ENCODE measurements at places on chromosomes 1 and 21. TPM values are rescaled to one million over a fixed set of nuclear protein-coding genes. Genes with fewer than 3 reads are reported as not detected.
A peak's percentile ranks its signal among the peaks of the same experiment; 100 is the strongest.

Gene MROH7
- polyA plus RNA-seq: not detected

DNA sequence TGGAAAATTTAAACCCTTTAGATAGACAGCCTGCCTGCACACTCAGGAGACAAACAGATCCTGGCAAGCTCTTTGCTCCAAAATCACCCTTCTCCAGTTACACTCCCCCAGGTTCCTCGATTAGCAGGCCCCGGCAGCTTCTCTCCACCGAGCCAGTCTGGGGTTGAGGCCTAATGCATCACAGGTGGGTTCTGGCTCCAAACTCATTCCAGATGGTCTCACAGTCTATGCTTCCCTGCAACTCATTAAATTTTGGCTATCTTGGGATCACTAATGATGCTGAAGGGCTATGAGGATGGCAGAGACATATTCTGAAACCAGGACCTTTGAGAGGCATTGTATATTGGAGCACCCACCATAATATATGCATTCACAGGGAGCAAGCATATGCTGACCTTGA, 559.8 kb upstream of the USP24 start:
- H3K27me3 ChIP-seq: no peaks in the 10 kb centered on the region
- no peaks in the 10 kb centered on the region for H3K36me3 ChIP-seq
- DNase-seq: no peak
- no peaks in the 10 kb centered on the region for H3K4me1 ChIP-seq
- no peak overlapping the region for H3K27ac ChIP-seq
- no peak overlapping the region for H3K4me3 ChIP-seq

DNA sequence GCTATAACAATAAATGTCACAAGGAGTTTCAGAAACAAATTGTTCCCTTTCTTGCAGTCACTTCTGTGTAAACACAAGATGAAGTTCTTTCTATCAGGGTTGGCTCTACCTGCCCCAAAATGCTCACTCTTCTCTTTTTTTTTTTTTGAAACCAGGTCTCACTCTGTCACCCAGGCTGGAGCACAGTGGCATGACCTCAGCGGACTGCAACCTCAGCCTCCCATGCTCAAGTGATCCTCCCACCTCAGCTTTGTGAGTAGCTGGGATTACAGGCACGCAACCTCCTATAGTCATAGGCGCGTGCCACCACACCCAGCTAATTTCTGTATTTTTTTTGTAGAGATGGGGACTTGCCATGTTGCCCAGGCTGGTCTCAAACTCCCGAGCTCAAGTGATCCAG, 10.5 kb upstream of the CTNNBIP1 start:
- H3K36me3 ChIP-seq: no peaks in the 10 kb centered on the region
- H3K27ac ChIP-seq: no peak overlapping the region
- no peak for DNase-seq
- H3K27me3 ChIP-seq: no peaks in the 10 kb centered on the region
- H3K4me1 ChIP-seq: no peaks in the 10 kb centered on the region

Gene MAN1C1
- polyA plus RNA-seq: 10.4 TPM

DNA sequence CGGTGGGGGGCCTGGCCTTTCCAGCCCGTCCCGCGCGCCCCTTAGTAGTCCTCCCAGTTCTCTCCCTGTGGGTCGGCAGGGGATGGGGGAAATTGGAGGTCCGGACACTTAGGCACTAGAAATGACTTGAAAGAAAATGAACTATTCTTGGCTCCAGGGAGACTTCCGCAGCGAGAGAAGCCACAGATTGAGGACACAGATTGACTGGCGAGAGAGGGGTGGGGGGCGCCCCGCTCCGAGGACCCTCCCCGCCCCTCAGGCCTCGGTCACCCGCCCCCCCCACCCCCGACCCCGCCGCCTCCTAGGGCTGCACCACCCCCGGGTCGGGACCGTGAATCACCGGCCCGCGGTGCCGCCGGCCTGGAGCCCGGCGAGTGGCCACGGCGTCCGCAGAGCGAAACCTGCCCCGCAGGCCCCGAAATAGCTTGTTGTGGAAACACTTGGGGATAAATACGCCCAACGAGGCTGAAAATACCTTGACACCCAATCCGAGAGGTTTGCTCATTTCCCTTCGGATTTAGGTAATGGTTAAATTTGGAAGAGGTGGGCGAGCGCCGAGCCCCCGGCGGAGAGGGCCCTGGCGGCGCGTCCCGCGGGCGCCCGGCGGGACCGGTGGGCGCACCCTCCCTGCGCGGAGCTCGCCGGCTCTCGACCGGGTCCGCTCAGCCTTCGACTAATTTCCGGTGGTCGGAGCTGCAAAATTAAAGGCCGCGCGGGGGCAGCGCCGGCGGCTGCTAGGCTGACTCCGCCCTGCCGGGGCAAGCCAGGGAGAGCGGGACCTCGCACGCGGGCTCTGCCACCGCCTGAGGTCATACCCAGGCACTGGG, at the start of gene GFI1:
Gene GFI1, minus strand, starts transcription at position 675 of the 827 bp plus-strand sequence. CDS start 3,438 bp downstream, outside the sequence.
- peak within 1 kb of the TSS; percentile 92 for H3K4me3 ChIP-seq
- H3K27me3 ChIP-seq: no peaks in the 10 kb centered on the region
- H3K36me3 ChIP-seq: no peaks in the 10 kb centered on the region
- peaks cover 31% of the 10 kb centered on the region for H3K4me1 ChIP-seq
- peak within 1 kb of the TSS; percentile 52 for H3K27ac ChIP-seq

Gene RHEX
- polyA plus RNA-seq: not detected

Gene KCND3
- 0.05 TPM for polyA plus RNA-seq

DNA sequence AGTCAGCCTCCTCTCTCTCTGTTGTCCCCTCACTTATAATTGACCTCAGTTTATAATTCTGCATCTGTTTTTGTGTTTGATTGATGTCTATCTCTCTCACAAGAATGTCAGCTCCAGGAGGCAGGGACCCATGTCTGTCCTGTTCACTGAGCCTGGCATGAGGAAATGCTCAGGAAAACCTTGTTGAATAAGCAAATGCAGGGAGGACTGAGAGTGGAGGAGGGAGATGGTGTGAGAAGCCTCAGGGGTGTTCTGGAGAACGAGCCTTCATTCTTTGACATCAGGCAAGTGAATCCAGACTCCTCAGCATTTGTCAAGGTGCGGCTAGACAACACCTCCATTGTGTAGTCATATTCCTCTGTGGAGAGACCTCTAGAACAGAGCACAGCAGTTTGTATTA, 45.5 kb downstream of the MAN1C1 start:
- H3K27me3 ChIP-seq: no peaks in the 10 kb centered on the region
- DNase-seq: no peak
- no peak overlapping the region for H3K4me3 ChIP-seq
- no peaks in the 10 kb centered on the region for H3K36me3 ChIP-seq

DNA sequence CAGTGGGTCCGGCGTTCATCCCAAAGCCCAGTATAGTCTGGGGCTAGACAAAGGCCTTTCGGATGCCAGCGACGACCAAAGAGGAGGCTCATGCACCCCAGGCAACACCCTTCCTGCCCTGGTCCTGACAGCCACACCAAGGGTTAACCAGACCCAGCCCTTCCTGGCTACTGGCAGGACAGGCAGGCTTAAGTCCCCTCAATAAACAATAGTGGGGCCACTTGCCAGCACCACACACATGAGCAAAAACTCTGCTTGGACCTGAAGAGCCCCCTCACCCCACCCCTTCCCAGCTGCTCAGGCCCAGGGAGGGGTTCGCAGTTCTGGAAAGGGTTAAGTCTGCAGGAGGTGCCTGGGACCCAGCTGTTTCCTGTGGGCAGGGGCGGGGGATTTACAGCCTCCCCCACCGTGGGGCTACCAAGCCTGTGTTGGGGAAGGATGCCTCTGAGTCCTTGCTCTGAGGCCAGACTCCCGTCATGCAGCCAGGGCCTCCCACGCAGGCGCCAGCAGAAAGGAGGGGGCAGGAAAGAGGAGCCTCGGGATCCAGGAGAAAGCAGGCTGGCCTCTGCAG, 18.2 kb downstream of the PHLDA3 start:
- H3K36me3 ChIP-seq: no peaks in the 10 kb centered on the region
- no peaks in the 10 kb centered on the region for H3K27me3 ChIP-seq
- H3K4me1 ChIP-seq: peaks cover 6% of the 10 kb centered on the region
- DNase-seq: no peak
- H3K4me3 ChIP-seq: no peak overlapping the region

Gene MX1
- polyA plus RNA-seq: 80.6 TPM

DNA sequence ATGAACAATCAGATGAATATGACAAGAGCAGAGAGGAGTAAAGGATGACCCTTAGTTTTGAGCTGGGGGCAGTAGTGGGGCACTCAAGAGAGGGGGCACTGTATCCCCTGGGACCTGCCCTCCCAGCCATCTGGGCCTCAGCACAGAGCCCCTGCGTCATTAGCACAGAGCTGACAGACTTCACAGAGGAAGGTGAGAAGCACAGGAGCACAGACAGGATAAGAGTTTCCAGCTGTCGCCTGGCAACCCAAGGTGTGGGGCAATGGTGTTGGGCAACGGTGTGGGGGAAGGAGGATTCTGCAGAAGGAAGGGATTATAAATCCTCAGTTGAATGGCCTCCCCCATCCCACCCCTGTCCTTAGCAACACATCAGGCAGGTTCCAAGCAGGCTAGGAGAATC, 30.2 kb downstream of the RAB3B start:
- no peaks in the 10 kb centered on the region for H3K27me3 ChIP-seq
- no peak overlapping the region for H3K4me3 ChIP-seq
- no peaks in the 10 kb centered on the region for H3K4me1 ChIP-seq
- H3K27ac ChIP-seq: no peak overlapping the region

GRCh38 chr1:6207921-6208320, 2.0 kb downstream of the RNF207 start:
- H3K27ac ChIP-seq: no peak overlapping the region
- peaks cover 25% of the 10 kb centered on the region for H3K4me1 ChIP-seq
- H3K4me3 ChIP-seq: no peak overlapping the region
- DNase-seq: no peak
- no peaks in the 10 kb centered on the region for H3K36me3 ChIP-seq
- H3K27me3 ChIP-seq: no peaks in the 10 kb centered on the region

DNA sequence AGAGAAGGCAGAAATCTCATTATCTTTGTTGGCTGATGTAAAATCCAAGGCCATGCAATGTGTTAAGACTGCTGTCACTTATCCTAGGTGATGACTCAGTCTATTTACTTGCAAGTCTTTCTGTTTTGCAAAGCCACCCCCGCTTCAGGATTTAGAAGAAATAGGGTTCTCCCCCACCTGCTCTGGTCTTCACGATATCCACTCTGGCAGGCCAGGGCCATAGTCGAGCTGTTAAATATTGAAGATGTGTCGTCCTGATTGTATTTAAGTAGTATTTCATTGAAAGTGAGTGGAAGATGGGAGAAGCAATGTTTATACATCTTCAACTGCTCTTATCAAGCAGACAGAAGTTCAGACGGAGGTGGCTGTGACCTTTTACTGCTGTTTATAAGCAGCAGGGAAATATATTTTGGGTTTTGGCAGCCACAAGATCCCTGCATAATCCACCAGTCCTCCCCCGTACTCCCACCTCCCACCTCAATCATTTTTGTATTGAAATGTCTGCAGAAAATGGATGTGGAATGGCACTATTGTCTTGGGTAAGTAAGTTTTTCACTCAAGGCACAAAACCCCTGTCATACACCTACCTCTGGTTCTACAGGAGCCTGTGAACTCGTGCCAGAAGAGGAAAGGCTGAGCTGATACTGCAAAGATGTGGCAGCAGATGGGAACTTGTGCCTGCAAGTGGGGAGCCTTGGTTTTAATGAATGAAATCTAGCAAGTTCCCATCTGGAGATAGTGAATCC, 117.4 kb downstream of the MRPS6 start:
- no peaks in the 10 kb centered on the region for H3K36me3 ChIP-seq
- H3K4me1 ChIP-seq: no peaks in the 10 kb centered on the region
- H3K27me3 ChIP-seq: no peaks in the 10 kb centered on the region
- H3K27ac ChIP-seq: no peak overlapping the region

DNA sequence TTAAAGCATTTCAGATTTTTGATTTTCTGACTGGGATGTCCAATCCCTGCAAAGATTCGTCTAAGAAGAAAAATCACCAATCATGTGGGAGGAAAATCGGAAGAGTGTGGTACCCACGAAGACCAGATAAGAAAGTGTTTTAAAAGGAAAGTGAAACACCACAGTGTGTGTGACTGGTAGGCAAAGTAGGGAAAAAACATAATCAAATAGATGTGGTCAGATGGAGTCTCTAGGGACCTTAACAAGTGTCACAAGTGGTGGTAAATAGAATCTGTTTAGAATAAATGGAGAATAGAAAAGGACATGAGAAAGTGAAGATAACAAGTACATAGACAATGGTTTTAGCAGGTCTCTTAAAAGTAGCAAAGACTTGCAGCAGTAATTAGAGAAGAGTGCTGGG, 154.6 kb downstream of the SLC30A10 start:
- H3K4me1 ChIP-seq: no peaks in the 10 kb centered on the region
- no peaks in the 10 kb centered on the region for H3K36me3 ChIP-seq
- H3K27me3 ChIP-seq: no peaks in the 10 kb centered on the region
- no peak overlapping the region for H3K27ac ChIP-seq
- no peak overlapping the region for H3K4me3 ChIP-seq

GRCh38 chr1:55726994-55727393, 511.8 kb upstream of the USP24 start:
- no peaks in the 10 kb centered on the region for H3K27me3 ChIP-seq
- no peaks in the 10 kb centered on the region for H3K36me3 ChIP-seq
- H3K27ac ChIP-seq: no peak overlapping the region
- no peak for DNase-seq

GRCh38 chr1:84442256-84442655, 36.8 kb upstream of the RPF1 start:
- no peaks in the 10 kb centered on the region for H3K27me3 ChIP-seq
- H3K4me3 ChIP-seq: no peak overlapping the region
- H3K4me1 ChIP-seq: peaks cover 15% of the 10 kb centered on the region
- no peak overlapping the region for H3K27ac ChIP-seq

DNA sequence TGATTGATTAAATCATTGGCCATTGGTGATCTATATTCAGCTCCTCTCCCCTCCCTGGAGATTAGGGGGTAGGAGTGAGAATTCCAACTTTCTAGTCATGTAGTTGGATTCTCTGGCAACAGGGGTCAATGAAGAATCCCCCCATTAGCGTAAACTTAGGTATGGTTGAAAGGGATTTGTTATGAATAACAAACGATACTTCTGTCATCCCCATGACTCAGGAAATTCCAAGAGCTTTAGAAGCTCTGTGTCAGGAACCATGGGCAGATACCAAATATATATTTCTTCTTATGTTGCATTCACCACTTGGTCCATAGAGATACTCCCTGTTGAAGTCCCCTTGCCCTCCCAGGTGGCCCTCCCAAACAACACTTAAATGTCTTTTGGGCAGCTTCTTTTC, 124.5 kb downstream of the DNM3 start:
- no peaks in the 10 kb centered on the region for H3K27me3 ChIP-seq
- no peaks in the 10 kb centered on the region for H3K4me1 ChIP-seq
- no peaks in the 10 kb centered on the region for H3K36me3 ChIP-seq
- H3K27ac ChIP-seq: no peak overlapping the region

Gene VCAM1
- polyA plus RNA-seq: not detected
